ENCODE measurements at places on chromosomes 12 and 14.
A peak's percentile ranks its signal among the peaks of the same experiment; 100 is the strongest.

DNA sequence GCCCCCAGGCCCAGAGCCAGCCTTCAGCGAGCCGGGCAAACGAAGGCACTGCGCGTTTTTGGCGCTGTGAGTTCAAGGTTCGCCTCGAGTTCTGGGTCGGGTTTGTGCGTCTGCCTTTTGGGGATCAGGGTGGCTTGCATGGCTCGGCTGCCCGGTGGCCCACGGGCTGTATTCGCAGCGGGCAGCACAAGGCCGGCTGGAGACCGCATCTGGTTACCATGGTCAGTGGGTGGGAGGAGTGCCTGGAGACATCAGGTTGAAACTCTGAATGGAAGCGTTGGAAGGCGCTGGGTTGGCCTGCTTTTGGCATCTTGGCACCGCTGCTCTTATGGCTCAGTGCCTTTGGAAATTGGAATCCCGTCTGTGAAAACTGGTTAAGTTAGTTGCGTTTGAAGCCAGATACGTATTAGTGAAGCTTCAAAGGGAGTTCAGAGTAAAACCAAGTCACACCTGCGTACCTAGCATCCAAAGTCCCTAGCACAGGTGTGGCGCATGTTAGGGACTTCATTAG is 50.9 kb downstream of the SNAPC1 start:
- DNase-seq, result no peak

- no peak for DNase-seq
Measured at GRCh38 chr12:103687253-103687652, 100.2 kb downstream of the STAB2 start.

DNA sequence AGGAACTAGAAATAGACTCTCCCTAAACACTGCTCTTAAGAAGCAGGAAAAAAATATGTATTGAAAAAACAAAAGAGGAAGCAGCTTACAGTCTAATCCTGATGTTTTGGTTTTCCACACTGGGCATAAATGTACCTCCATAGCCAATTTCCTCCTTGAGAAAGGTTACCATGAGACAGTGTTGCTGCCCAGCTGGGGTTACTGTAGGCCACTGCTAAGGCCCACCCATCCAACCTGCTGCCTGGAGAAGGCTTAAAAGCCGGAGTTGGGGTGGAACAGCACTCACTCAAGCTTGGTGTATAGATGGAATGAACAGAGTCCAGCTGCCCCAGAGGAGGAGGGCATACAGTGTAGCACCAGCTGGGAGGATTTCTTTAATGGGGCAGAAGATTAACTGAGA is 41.1 kb downstream of the ERG28 start:
- no peak for DNase-seq

- no peak for DNase-seq
Measured at GRCh38 chr12:118840399-118840798, 140.9 kb upstream of the SRRM4 start.

GRCh38 chr14:87869619-87870583 is 123.1 kb downstream of the GALC start:
- no peak for DNase-seq

- no peak for DNase-seq
Measured at GRCh38 chr12:110849748-110850403, 3.1 kb downstream of the CCDC63 start.

DNA sequence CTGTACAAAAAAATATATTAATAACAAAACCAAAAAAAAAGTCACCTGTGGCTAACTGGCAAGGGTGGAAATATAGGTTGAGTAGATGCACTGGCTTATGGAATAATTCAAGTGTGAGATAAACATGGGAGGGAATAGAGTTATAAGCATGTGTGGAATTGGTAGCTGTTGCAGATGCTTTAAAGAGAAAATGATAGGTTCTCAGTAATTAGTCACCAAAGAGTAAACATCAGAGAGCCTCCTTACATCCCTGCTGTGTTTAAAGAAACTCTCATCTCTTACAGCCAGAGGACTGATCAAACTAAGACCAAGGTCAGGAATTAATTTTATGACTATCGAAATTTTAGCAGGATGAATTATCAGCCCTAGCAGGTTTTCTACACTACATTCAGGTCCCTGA is 70.5 kb downstream of the EGLN3 start:
- no peak for DNase-seq

- DNase-seq, result no peak
Measured at GRCh38 chr14:76867516-76868453, 41.6 kb downstream of the LRRC74A start.

- DNase-seq, result no peak
Measured at GRCh38 chr12:113214895-113215400, 6.3 kb upstream of the TPCN1 start.

DNA sequence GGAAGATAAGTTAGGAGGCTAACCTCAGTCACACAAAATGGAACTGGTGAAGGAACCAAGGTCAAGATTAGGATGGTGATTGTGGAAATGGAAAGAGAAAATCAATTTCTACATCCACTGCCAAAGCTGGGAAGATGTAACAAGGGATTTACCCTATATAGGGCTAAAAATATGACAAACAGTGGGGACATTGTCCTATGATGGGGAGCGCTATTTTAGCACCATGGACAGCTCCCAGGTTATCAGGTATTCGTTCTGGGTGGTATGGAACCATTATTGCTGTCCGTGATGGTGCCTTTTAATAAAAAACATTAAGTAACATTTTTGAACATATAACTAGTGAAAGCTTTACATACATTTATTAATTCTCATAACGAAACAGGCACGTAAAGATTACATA is 124.0 kb downstream of the NDUFA12 start:
- DNase-seq, result no peak

- DNase-seq, result no peak
Measured at GRCh38 chr14:61839507-61839906, 77.3 kb downstream of the SNAPC1 start.

DNA sequence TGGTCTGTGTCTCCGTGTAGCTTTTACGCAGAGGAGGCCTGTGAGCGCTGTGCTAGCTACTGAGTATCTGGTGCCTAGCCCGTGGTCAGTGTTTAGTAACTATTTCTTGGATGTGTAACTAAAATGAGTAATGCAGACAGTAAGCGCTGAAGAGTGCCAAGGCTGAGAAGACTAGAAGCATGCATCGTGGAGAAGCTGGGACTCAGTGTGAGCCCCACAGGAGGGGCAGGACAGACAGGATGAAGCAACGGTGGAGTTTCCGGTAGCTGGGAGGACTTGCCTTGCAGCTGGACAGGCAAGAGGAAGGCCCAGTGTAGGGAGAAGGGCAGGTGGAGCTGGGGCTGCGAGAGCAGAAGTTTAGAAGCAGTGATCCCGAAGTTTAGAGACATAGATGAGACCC is 233.4 kb upstream of the FKBP4 start:
- no peak for DNase-seq

DNA sequence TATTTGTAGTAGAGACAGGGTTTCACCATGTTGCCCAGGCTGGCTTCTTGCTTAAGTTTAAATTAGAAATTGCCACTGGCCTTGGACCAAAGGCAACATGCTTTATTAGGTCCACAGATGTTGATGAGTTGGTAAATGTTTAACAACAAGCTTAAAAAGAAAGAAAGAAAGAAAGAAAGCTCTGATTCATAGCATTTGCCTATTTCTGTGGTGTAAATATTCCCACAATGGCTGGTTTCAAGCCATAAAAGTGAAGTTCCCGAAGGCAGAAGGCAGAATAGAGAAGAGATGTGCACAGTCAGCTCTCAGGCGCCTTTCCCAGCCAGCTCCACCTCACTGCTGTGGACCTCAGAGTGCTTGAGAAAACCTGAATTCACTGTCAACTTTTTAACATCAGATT is 26.4 kb downstream of the KCNK13 start:
- DNase-seq, result no peak

DNA sequence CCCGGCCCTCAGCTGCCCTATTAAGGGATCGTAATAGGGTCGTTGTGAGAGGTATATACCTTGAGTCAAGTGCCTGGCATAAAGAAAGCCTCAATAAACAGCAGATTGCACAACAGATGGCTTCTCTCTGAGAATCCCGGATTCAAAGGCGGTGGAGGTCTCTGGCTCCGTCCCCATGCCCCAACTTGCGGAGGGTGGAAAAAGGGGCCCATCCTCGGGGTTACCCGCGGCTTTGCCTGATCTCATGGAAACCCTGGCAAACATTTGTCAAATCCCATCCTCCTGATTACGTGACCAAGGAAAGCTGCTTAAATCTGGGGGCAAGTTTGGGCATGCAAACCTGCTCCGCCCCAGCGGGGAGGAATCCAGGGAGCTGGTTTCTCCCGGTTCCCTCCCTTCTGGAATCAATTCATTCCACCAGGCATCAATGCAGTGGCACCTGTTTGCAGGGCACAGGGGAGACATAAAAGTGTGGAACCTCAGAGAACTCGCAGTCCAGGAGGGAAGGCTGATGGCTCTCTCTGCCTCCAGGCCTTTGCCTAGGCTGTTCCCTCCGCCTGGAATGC is 12.3 kb downstream of the TRPV4 start:
- no peak for DNase-seq

GRCh38 chr12:101527682-101528081 is 52.5 kb downstream of the SPIC start:
- no peak for DNase-seq

DNA sequence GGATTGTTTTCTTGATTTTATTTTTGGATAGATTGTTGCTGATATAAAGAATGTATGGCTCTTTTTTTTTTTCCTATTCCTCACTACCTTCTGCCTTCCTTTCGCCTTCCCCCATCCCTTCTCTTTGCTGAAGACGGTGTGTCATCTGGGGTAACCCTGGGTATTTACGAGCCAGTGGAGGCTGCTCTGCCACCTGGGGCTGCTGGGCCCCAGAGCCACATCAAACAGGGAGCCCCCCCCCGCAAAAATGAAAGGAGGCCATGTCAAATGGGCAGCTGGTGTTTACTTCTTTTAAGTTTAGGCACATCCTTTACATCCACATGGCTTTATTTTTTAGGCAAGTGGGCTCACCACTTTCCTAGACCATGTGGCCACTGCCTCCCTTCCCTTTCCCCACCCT is 25.4 kb downstream of the CHST11 start:
- DNase-seq, result no peak

DNA sequence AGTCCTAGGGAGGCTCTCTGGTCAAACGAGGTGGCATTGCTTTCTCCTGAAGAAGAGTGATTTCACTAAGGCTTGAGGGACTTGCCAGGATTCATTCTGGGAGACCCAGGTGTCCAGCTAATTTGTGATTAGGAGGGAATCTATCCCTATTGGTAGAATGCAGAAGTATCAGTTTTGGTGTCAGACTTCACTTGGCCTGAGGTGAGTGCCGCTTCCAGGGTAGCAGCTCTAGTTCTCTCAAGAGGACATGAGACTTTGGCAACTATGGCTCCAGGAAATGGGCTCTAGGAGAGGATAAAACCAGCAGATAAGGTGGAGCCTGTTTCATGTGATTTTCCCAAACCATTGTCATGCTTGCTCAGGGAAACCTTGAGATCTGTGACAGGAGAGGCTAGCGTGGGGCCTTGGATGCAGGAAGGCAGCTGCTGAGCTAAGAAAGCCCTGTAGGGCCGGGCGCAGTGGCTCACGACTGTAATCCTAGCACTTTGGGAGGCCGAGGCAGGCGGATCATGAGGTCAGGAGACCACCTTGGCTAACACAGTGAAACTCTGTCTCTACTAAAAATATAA is 11.6 kb upstream of the TMEM117 start:
- DNase-seq, result no peak

GRCh38 chr14:57058319-57058718 is 210.4 kb downstream of the EXOC5 start:
- DNase-seq, result no peak

- DNase-seq, result no peak
Measured at GRCh38 chr12:6384499-6385436, 806 bp downstream of the LTBR start.

GRCh38 chr14:104602933-104603325 is 1.6 kb downstream of the TMEM179 start:
- DNase-seq, result no peak

DNA sequence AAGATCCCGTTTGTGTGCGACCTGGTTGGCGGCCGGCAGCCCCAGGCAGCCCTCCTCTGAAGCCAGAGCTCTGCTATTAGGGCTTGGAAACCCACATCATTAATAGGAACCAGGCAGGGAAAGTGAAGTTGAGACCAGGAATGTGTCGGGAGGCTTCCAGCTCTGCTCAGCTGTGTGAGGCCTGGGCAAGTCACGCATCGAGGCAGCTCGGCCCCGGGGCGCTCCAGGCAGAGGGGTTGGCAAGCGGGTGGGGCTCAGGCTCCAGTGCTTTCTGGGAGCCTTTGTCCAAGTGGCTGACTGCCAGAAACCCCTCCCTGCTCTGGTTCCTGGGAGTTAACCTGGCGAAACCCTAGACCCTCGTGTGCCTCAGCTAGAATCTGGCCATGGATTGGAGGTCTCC is 1151.7 kb downstream of the VRK1 start:
- peak; percentile 19 for DNase-seq

- DNase-seq, result no peak
Measured at GRCh38 chr14:76958980-76959710, 69.4 kb downstream of the IRF2BPL start.

GRCh38 chr12:127909041-127909440 is 357.9 kb upstream of the TMEM132C start:
- DNase-seq, result no peak

GRCh38 chr12:130049666-130050065 is 112.6 kb upstream of the FZD10 start:
- DNase-seq, result no peak

DNA sequence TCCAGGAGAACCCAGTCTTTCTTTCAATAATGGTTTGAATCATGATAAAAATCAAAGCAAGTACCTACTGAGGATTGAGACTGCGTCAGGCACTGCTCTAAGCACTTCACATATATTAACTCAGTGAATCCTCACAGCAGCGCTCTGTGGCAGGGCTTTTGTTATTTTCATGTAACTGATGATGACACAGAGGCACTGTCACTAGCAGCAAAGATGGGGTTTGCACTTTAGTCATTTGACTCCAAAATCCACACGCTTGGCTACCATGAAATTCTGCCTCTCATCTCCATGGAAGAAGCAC is 98.8 kb upstream of the GSC start:
- DNase-seq, result no peak

DNA sequence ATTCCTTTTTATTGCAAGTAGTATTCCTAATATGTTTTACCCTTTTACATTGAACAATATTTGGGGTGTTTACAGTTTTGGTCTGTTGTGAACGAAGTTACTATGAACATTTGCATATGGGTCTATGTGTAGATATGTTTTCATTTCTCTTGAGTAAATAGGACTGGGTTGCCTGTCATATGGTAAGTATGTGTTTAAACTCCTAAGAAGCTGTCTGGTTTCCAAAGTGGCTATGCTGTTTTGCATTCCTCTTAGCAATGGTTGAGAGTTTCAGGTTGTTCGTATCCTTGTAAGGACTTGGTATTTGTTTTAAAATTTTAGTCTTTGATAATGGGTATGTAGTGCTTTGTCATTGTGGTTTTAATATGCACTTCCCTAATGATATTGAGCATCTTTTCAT is 6.3 kb downstream of the METAP2 start:
- DNase-seq, result no peak

- no peak for DNase-seq
Measured at GRCh38 chr14:27528328-27528727, 930.5 kb upstream of the NOVA1 start.

- no peak for DNase-seq
Measured at GRCh38 chr12:123445388-123446332, 9.2 kb upstream of the RILPL2 start.

GRCh38 chr12:114478865-114479264 is 72.9 kb upstream of the TBX5 start:
- DNase-seq, result no peak

GRCh38 chr14:30403791-30404190 is 155.2 kb upstream of the G2E3 start:
- DNase-seq, result no peak
